ENCODE measurements at places on chromosomes 12 and 14.
A peak's percentile ranks its signal among the peaks of the same experiment; 100 is the strongest.

GRCh38 chr12:110565894-110566871 is 16.9 kb downstream of the PPTC7 start:
- DNase-seq, result no peak

- no peak for DNase-seq
These were observed 99.7 kb downstream of the ZFP36L1 start for GRCh38 chr14:68692916-68693771.

- peak; percentile 66 for DNase-seq
These were observed 83.8 kb downstream of the PTPRB start for GRCh38 chr12:70553391-70553859.

DNA sequence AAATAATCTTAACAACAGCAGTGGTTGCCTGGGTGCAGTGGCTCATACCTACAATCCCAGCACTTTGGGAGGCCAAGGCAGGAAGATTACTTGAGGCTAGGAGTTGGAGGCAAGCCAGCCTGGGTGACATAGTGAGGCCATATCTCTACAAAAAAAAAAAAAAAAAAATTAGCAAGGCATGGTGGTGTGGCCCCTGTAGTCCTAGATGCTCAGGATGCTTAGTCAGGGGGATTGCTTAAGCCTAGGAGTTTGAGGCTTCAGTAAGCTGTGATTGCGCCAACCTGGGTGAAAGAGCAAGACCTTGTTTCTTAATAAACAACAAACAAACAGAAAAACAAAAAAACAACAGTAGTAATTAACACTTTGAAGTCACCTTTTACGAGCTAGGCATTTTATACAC is 642 bp upstream of the ACSM4 start:
- DNase-seq, result no peak

GRCh38 chr12:128729628-128730121 is 94.1 kb downstream of the SLC15A4 start:
- no peak for DNase-seq

GRCh38 chr14:32225378-32225920 is 22.4 kb upstream of the RNU6-8 start:
- DNase-seq, result no peak

GRCh38 chr14:98513558-98513957 is 758.4 kb downstream of the BCL11B start:
- DNase-seq, result no peak

DNA sequence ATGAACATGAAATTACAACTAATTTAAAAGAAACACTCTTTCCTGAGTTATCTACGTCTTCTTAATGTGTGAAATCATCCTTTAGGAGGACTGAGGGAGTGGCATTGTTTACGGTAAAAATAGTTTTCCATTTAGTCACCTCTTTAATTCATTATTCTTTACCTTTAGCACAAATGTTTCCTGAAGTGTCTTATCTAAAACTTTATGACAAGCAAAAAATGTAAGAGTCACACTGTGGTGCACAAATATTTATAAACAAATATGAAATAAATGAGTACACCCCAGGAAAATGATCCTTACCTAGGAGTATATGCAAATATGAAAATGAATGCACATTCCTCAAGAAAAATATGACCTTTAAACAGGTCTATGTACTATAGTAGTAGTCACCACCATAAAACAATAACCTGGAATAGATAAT is 104.6 kb downstream of the PTPRR start:
- DNase-seq, result no peak

DNA sequence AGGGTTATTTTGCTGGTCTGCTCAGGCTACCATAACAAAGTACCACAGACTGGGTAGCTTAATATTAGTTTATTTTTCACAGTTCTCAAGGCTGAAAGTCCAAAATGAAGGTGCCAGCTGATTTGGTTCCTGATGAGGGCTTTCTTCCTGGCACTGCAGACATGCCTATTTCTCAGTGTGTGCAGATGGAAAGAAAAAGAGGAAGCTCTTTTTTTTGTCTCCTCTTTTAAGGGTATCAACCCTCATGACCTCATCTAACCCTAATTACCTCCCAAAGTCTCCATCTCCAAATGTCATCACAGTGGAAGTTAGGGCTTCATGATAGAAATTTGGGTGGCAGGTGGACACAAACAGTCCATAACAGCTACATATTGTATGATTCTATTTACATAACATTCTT is 25.0 kb upstream of the POLR3B start:
- DNase-seq, result no peak

DNA sequence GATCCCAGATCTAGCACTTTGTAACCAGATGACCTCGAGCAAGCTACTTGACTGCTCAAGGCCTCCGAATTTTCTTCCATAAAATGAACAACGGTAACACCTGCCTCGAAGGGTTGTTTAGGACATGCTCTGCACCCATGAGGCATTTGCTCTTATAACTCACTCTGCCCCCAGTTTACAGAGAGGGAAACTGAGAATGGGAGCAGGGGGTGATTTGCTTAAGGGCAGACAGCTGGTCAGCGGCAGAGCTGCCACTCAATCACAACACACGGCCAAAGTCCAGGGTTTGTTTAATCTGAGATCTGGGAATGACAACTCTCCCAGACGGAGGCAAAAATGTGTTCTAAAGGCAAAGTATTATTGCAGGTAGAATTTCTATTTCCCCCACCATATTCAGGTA is 156.3 kb downstream of the RIMBP2 start:
- DNase-seq, result no peak

GRCh38 chr12:89521364-89522223 is 3.0 kb downstream of the GALNT4 start:
- DNase-seq, result no peak

DNA sequence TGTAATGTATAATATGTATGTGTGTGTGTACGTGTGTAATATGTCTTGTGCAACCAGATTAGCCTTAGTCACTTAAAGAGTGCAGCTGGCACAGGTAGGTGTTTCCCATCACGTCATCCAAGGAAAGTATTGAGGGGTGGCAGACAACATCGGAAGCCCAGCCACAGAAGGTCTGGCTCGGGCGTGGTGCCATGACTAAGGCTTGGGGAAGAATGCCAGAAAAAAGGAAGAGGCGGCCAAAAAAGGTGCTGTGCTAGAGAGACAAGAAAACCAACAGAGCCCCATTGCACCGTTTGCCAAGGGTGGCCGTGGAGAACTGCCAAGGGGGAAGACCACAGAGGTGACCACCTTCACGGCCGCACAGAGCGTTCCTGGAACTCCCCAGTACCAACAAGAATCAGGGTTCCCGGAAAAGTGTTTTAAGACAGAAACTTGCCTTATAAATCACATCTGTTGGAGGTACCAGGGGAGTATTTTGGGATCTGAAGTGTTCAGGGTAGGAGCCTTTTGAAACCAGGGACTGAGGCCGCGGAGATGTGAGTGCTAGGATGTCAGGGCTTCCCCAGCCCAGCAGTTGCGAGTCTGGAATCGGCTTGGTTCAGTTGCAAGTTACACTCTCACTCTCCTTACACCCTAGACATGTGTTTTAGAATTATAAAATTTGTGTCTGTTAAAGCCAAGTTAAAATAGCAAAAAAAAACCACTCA is 131.2 kb upstream of the DYRK2 start:
- no peak for DNase-seq

GRCh38 chr12:113305281-113305856 is 29.5 kb downstream of the SLC8B1 start:
- no peak for DNase-seq

DNA sequence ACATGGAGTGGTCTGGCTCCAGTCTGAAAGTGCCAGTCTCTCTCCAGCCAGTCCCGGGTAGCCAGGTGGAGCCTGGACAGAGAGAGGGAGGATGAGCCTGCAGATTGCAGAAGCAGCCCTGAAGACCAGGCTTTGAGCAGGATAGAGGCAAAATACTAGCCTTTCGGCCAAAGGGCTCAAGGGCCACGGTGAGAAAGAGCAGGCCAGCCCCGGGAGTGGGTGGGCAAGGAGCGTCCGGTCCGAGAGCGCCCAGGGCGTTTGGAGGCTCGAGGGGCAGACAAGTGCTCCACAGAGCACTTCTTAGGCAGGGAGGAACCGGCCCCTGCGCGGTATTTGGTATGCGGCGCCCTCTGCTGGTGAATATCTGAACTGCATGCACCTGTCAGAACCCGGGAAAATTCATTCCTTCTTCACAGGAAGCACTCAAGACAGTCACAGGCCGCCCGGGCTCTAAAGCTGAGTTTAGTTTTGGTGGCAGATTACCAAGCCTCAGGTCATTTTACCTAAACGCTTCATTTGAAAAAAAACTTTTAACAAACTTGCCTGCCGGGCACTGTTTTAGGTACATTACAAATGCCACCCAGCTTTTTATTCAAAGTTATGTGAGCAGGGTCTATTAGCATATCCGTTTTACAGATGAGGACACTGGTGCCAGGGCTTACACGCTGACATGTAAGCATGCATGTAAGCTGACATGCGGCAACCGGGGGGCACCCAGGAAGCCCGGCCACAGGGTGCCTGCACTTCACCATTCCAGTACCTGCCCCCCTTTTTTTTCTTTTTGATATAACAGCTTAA is 21.0 kb upstream of the PSMC1 start:
- peak; percentile 50 for DNase-seq

DNA sequence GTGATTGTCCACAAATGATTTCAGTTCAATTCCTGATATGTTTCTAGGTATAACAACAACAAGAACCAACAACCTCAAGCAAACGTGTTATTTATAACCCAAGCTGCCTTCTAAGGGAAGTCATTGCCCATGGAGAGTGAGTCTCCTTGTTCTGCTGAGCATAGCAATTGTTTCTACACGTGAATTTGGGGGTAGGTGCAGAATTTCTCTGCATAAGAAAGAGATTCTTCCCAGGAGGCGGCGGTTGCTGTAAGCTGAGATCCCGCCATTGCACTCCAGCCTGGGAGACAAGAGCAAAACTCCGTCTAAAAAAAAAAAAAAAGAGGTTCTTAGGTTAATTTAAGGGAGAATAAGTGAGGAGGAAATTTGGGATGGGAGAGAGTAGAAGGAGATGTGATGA is 226.5 kb upstream of the PELI2 start:
- no peak for DNase-seq

DNA sequence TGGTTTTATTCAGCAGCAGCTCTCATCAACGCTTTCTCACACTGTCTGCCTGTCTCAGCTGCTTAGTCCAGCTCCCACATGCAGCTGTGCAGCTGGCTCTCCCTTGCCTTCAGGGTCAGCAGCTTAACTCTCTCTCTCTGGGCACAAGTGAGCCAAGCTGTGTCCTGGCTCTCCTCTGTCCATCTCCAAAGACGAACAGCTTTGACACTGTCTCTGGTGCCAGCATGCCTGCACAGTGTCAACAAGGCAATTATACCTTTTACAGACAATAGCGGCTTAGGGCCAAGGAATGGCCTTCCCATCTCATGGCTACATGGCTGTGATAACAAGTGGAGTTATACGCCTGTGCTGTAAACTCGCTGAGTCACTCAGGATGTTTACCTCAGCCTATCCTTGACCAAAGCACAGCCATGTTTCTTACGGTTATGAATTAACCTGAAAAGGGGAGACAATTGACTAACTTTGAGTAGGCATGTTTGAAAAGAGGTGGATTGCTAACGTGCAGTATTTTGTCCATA is 38.4 kb upstream of the MANSC4 start:
- no peak for DNase-seq

DNA sequence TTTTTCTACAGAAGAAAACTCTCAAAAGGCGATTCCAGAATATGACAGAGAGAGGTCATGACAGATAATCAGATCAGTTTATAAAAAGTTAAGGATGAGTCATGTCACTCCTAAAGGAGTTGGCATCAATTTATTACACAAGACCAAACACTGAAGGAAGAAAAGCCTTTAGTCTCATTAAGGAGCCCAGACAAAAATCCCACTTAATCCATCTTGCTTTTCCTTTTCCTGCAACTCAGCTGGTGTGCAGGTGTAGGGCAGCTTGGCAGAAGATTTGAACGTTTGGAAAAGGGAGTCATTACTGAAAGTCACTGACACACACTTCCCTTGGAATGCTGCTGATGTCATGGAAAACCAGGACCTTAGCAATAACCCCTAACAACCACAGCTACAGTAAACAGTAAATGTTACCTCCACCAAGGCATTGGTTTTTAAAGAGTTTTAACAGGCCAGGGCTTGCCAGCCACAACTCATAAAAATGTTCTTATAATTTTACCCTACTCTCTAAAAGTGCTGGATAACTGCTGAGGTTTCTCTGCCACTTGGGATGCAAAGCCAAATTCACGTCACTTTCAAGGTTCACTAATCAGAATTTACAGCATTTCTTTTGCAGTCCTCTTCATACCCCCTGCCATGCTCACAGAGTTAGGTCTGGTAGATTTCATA is 320.6 kb downstream of the RAD51B start:
- DNase-seq, result peak; percentile 83

GRCh38 chr14:67940486-67941455 is 121.2 kb downstream of the RAD51B start:
- no peak for DNase-seq

GRCh38 chr14:103091041-103091882 is 3.3 kb upstream of the EXOC3L4 start:
- peak; percentile 56 for DNase-seq

GRCh38 chr14:57066887-57067513 is 201.7 kb downstream of the EXOC5 start:
- DNase-seq, result peak; percentile 47

All from NCI-H460 (cell line).